ENCODE measurements at places on chromosomes 2 and 18. TPM values are rescaled to one million over a fixed set of nuclear protein-coding genes. Genes with fewer than 3 reads are reported as not detected.

GRCh38 chr2:29212009-29212408 lies 96.8 kb downstream of the CLIP4 start:
- DNase-seq = no peak

DNA sequence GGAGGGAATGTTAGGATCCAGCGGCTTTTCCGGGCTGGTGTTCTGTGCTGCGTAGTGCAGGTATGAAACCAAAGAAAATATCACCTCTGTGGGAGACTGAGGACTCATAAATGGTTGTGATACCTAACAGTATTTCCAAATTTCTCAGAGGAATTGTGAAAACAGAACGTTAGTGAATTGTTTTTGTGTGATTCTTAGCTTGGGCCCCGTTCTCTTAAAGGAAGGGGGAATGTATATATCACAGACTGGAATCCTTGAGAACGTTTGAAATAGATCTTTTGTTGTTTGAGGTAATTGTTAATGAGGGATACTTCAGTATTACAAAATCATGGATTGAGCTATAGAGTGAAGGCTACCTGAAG lies 834 bp downstream of the ZNF638 start:
- DNase-seq = no peak

- DNase-seq = no peak
Observed at GRCh38 chr2:221314786-221315185, 257.3 kb downstream of the EPHA4 start.

Gene TP53I3
- 9.6 TPM for total RNA-seq

DNA sequence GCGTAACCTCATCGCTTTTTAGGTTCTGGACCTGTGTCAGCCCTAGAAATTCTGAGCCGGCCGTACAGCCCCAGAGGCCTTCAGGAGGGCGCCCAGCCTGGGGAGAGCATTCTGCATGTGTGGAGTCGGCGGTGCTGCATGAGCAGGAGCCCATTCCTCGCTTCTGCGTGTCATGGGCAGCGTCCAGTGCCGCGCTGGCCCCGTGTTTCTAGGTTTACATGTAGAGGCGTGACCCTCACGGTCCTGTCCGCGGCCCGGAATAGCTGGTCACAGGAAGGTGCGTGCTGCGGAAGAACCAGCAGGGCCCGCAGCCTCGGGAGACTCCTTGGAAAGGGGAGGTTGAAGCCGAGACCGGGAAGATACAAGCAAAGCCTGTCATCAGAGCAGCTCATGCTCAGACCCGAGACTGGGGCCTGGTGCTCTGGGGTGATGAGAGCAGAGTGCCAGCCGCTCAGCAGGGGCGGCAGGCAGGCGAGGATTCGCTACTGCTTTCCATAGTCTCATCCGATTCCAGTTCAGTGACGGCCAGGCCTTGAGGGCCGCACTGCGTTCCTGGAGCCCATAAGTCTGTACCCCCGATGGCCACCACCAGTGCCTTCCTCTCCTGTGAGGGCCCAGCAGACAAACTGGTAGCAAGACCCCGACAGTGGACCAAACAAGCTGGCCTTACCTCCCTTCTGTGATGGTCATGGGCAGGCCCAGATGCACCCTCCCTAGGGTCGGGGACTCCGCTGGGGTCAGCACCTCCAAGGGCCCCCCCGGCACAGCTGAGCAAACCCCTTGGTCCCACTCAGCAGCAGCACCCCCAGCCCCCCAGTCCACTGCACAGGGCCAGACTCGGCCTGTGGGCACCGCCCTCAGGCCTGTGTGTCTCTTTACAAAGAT lies 15.6 kb upstream of the NFATC1 start:
- no peak for DNase-seq

- DNase-seq = no peak
Observed at GRCh38 chr2:167480986-167481309, 592.7 kb downstream of the XIRP2 start.

GRCh38 chr18:54155412-54155811 lies 69.1 kb downstream of the MBD2 start:
- DNase-seq = no peak

Gene SALL3
- total RNA-seq = not detected

DNA sequence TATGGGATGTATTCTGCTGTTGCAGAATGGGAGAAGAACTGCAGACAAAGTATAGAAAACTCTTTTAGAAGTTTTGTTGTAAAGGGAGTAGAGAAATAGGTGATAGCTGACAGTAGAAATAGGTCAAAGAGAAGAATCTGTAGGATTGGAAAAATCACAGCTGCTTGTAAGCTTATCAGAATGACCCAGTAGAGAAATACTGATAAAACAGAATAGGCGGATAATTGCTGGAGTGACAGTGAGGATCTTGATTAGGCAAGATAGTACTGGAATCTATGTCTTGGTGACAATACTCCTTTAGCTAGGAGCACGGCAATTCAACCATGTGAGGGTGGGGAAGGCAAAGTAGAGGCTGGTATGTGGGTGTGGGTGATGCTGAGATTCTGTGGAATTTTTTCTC lies 4.5 kb upstream of the SMAD4 start:
- DNase-seq = no peak

- DNase-seq = no peak
Observed at GRCh38 chr18:1014951-1015624, 110.4 kb downstream of the ADCYAP1 start.

Gene CD302
- 9.0 TPM for total RNA-seq

GRCh38 chr2:54572636-54573536 lies 116.8 kb downstream of the SPTBN1 start:
- no peak for DNase-seq

Gene HOXD4
- 0.45 TPM for total RNA-seq

Gene ARL4C
- 1.8 TPM for total RNA-seq

Gene INPP5D
- total RNA-seq = 4.4 TPM

Gene ZSCAN30
- 13.8 TPM for total RNA-seq

Gene HOXD1
- total RNA-seq = not detected

Gene ST8SIA5
- total RNA-seq = 8.8 TPM

GRCh38 chr18:62585274-62586150 lies 62.7 kb downstream of the ZCCHC2 start:
- DNase-seq = no peak

DNA sequence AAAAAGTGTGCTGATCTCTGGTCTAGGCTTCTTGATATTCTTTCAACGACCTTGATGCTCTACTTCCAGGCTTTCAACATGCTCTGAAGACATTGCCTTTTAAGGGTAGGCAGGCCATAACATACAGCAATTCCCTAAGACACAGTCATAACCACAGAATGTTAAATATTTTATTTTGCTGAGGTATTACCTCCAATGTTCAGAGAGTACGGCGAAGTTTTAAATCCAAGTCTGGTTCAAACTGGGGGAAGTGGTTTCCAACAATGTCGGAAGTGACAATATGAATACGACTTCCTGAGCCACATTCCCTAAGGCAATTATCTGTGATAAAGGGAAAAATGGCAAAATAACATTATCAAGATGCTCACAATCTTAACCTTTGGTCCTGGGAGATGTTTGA lies 1077.9 kb upstream of the PIK3C3 start:
- no peak for DNase-seq

- DNase-seq = no peak
Observed at GRCh38 chr2:111052621-111053020, 68.1 kb upstream of the BCL2L11 start.

DNA sequence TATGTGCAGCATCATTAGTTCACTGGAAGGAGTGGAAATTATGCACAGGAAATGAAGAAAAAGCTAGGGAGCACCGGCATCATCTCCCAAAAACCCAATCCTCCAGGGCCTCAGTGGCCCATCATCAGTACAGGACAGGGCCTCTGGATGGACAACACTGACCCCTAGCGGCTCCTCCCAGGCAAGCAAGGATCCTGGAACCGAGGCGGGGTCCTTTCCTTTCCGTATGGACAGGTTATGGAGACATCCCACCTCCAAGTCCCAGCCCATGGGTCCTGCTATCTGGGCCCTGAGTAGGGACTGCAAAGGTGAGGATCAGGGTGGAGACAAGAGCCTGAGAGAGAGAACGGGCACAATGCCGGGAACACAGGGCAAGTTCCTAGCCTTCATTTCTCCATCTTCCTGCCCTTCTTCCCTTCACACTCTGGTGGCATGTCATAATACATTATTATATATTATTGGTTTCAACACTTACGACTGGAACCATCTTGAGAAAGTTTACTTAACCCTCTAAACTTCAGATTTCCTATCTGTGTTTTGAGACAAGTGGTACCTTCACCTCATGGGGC lies 68.2 kb downstream of the ZNF516 start:
- DNase-seq = no peak

GRCh38 chr2:151553-152334 lies 105.4 kb upstream of the FAM110C start:
- no peak for DNase-seq

GRCh38 chr18:22088996-22089640 lies 80.3 kb upstream of the GATA6 start:
- peak; percentile 21 for DNase-seq

Gene ACTG2
- 3.1 TPM for total RNA-seq

Gene KLHL41
- 99.8 TPM for total RNA-seq

Gene TRIM54
- 222 TPM for total RNA-seq

GRCh38 chr2:234593636-234594035 lies 96.8 kb upstream of the ARL4C start:
- no peak for DNase-seq

GRCh38 chr2:129293326-129293725 lies 686.1 kb upstream of the RAB6C start:
- no peak for DNase-seq

Gene IL1F10
- total RNA-seq = not detected

GRCh38 chr2:72109291-72109690 lies 38.4 kb downstream of the CYP26B1 start:
- no peak for DNase-seq

GRCh38 chr2:113677330-113677729 lies 50.3 kb downstream of the RABL2A start:
- no peak for DNase-seq

- DNase-seq = no peak
Observed at GRCh38 chr2:163756588-163756987, 20.8 kb upstream of the FIGN start.

DNA sequence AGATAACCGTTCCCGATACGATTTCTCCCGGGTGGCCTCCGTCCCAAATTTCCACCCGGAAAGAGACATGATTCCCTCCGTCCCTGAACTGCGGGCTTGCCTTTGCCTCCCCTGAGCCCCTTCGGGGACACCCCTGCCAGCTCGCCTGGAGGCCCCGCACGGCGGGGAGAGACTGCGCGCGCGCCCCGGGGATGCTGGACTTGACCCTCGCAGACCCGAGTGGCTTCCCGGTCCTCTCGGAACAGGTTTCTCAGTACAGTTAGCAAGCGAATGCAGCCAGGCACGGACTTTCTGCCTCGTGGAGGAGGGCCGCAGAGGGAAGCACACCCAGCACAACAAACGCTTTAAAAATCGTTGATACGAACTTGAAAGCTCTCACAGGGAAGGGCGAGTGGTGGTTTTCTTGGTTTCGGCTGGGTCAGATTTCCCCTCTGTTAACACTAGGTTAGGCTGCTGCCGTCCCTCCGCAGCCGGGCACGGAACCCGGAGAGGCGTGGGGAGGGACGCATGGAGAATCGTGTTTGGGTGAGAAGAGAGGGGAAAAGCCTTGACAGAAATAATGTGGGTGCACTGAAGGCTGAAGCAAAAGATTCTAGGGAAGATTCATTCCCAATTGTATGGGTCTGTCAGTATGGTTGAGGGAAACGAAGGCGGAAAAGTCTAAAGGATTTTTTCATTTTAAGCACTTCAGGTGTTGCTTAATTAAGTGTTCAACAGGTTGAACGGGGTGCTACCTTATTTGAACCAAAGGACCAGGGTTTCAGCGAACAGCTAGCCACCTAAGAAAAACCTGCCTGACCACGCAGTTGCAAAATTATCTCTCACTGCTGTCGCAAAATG lies 916 bp downstream of the TNFRSF11A start:
- DNase-seq = peak; percentile 65

GRCh38 chr18:57807336-57808117 lies 4.4 kb upstream of the ATP8B1 start:
- no peak for DNase-seq

DNA sequence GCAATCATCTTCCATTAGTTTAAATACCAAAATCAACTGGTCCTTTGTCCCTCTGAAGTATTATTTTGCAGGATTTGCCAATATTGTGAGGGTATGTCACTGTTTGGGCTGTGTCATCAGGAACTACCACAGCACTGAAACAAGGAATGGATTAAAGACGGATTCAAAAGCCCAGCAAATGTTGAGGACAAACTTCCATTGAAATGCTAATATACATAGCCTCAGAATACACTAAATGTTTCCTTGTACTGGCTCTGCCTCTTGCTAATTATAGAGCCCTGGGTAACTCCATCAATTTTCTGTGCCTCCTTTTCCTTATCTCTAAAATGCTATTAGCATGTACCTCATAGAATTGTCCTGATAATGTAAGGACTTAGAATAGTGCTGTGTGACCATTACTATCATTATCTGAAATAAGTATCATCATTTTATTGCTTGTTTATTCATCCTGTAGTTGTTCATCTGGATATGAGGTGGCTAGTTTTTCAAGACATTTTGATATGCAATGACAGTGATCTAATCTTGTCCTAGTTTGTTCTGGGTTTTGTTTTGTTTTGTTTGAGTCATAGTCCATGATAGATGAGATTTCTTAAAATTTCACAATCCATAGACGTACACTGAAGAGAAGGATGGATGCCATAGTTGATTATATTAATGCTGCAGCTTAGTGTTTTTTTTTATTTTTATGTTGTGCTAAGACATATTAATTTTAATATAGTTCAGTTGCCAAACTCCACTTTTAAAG lies 333.4 kb upstream of the KCNH7 start:
- DNase-seq = no peak

- no peak for DNase-seq
Observed at GRCh38 chr18:79846936-79847557, 49.3 kb downstream of the KCNG2 start.

GRCh38 chr2:147405651-147406050 lies 439.2 kb upstream of the ACVR2A start:
- no peak for DNase-seq

GRCh38 chr2:67570611-67571010 lies 173.5 kb downstream of the ETAA1 start:
- DNase-seq = no peak

Gene CAVIN2
- total RNA-seq = 121 TPM

Gene PRKAG3
- not detected for total RNA-seq

DNA sequence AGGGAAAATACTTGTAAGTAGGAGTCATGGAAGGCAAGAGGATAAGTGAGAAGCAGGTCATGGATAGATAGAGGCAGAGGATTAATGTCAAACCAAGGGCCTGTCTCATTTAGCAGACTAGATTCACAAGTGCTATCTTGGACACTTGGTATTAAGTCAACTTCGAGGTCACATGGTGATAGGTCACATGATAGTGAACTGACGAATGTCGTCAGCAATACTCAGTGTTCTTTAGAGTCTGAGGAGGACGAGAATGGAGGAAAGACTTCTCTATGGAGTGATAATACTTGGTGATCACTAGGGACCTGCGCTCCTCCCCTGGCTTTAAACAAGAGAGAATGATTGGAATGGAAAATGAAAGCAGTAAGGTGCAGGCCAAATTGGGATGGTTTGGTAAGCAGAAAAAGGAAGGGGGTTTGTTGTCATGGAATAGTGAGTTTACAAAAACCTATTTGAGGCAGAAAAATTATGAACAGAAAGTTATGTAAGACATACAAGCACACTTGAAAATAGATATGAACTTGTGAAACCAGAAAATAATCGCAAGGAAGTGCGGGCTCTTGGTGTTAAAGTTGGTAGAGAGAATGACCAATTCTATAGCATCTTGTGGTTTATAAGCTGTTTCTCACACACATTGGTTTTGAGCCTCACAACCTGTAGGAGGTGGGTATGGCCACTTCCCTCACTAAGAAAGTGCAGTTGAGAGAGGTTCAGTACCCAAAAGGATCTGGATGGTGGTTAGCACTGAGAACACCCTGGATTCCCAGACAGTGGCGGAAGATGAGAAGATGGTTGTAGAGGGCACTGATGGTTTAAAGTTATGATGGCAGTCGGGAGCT lies 141.5 kb downstream of the WDSUB1 start:
- no peak for DNase-seq

GRCh38 chr2:111617299-111618225 lies 266.4 kb downstream of the ANAPC1 start:
- peak; percentile 29 for DNase-seq

Gene ADRA2B
- 2.4 TPM for total RNA-seq

Gene RAX
- total RNA-seq = not detected

Data from heart left ventricle (tissue), 16 donors.